AG04450 (cell line): ENCODE measurements at places on chromosomes 6 and 20.

- DNase-seq = no peak
Observed at GRCh38 chr6:56932910-56933477, 21.9 kb upstream of the BEND6 start.

DNA sequence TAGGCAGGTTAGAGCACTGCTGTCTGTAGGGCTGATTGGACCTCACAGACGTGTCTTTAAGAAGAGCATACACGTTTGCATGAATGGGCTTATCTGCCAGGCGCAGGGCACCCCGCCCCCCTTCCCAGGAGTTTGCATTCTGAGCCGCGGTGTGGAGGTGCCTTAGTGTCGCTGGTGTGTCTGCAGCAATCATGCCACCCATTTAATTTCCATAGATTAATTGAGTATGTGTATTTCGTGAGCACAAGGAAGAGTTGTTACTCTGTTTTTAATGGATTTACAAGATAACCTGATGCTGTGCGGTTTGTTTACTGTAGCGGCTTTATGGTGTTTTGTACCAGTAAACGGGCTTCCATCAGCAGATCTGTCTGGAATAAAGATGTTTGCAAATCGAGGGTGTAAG, 107.7 kb downstream of the ZDHHC14 start:
- no peak for DNase-seq

- DNase-seq = no peak
Observed at GRCh38 chr6:31710523-31711219, 4.0 kb downstream of the LY6G6F start.

DNA sequence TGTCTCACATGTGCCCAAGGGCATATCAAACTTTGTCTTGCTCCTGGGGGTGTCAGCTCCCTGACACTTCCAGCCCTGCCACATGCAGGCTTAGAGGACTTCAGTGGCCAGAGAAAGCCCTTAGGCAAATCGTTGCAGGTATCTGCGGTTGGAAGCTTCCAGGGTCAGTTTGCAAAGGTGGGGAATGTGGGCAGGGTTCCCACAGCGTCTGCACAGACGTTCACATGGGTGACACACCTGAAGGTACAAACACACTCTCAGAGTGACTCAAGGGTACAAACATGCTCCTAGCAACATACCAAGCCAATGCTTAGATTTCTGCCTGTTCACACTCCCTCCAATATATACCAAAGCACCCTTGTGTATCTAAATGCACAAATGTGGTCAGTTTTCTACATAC, 30.0 kb downstream of the VSTM2L start:
- no peak for DNase-seq

- DNase-seq = no peak
Observed at GRCh38 chr20:24040896-24041459, 52.4 kb upstream of the GGTLC1 start.

- no peak for DNase-seq
Observed at GRCh38 chr6:36781669-36782068, 57.6 kb downstream of the CPNE5 start.

- DNase-seq = no peak
Observed at GRCh38 chr6:108549741-108550140, 11.0 kb upstream of the FOXO3 start.

- DNase-seq = no peak
Observed at GRCh38 chr6:33082702-33083101, 6.9 kb downstream of the HLA-DPB1 start.

DNA sequence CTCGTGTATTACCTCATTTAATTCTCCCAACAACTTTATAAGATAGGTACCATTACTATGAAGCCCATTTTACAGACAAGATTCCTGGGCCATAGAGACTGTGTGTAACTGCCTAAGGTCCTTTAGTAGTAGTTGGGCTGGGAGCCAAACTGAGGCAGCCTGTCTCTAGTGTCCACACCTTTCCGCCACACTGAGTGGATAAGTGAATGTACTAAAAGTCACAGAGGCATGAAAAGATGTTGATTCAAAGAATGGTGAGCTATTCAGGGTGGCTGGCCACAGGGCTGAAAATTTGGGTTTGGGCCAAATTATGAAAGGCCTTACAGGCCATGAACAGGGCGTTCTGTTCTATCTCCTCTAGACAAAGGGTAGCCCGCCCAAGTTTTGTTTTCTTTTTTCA, 11.0 kb downstream of the CD24 start:
- no peak for DNase-seq

- DNase-seq = no peak
Observed at GRCh38 chr6:18221288-18221615, 43.1 kb downstream of the DEK start.

DNA sequence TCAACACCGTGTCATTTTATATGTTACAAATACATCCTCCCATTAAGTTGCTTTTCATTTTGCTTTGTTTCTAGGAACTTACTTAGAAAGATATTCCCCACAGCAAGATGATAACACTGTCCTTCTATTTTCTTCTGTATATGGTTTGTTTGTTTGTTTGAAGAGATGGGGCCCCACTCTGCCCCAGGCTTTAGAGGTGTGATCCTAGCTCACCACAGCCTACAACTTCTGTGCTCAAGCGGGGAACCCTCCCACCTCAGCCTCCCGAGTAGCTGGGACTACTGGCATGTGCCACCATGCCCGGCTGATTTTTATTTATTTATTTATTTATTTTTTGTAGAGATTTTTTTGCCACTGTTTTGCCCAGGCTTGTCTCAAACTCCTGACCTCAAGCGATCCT, 14.2 kb upstream of the GMDS start:
- no peak for DNase-seq

GRCh38 chr6:41200901-41201763, at the start of gene TREML2:
TREML2 (minus strand) TSS chr6:41201149; CDS start chr6:41201008, 141 bp downstream.
- no peak for DNase-seq

DNA sequence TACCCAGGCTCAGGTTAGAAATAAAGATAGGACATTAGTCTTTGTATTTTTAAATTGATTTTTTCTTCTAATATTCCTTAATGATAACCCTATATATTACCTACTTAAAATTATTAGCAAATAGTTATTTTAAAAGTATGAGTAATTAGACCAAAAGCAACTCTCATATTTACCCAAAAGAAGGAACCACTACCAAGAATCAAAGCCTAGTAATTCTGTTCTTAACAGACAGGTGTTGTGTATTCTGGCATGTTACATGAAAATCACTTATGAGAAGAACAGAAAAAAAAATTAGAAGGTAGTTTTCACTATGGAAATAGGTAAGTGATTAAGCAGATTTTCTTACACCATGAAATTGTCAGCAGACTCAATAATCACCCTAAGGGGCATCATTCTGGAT, 105.1 kb downstream of the ATG5 start:
- no peak for DNase-seq

DNA sequence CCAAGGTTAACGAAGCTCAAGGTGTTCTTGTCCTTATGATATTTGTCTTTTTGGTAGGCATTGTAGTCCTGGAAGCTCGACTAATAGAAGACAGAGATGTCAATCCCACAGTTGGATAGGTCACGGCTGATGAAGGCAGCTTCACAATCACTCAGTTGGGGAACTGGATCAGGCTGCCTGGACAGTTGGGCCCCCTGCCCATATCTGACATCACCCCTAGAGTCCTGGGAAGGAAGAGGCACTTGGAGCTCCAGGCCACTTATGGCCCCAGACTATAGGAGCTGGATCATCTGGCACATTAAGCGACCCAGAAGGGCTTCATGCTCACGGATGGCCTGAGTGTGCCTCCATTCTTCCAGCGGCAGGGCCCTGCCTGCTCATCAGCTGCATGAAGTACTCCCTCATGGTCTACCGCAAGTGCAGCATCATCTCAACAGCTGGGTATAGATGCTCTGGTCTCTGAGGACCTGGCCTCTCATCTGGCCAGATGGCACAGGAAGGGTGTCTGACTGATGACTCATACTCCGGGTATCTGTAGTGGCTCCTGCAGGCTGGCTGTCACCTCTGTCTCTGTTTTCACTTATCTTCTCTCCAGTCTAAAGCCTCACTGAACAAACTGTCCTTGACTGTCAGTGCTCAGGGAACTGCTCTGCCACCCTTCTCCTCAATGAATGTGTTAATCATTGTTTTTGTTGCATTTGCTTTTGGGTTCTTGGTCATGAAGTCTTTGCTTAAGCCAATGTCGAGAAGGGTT, 29.2 kb upstream of the SSR1 start:
- no peak for DNase-seq

DNA sequence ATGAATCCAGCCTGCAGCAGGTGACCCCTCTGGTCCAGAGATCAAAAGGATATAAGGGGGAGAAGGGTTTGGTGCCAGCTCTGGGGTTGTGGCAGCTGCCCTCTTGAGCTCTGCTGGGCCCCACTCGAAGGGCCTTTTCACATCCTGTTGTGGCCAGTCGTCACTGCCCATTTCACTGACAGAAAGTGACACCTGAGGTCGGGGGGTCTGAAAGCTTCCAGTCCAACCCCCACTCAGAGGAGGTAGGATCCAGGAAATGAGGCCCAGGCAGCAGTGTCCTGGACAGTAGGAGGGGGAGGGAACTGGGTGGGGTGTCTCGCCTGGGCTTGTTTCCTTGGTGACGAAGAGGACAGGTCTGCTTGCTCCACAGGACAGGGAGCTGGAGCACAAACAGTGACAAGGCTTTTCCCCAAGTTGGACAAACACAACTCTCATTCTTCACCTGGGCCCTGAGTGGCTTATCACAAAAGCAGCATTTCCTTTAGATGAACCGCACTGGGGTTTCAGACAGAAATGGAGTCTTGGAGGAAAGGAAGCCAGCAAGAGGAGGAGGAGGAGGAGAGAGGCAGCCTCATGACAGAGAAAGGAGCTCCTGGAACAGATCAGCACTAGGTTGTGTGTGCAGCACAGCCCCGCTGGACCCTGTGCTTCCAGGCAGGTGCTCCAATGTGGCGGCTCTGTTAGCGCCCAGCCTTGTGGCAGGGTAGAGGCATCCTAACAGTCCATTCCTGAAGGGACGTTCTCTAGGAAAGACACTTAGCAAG, 11.0 kb downstream of the FRS3 start:
- no peak for DNase-seq

GRCh38 chr6:99605074-99605734, 1.4 kb upstream of the PRDM13 start:
- no peak for DNase-seq

DNA sequence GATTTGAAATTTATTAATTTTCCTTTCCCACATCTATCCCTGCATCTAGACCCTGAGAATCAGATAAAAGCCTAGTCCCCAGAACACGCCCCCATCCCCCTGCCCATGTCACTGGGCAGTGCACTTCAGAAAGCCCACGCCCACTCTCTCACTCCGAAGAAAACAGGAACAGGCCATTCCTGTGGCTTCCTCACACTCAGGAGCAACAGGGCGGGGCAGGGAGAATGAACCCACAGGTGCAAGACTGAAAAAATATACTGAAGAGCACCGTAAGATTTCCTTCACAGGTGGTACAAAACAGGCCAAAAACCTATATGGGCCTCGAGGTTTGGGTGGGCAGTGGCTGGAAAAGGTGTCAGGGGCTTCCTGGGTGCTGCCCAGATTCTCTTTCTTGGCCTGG, 3.4 kb downstream of the OXT start:
- DNase-seq = no peak

DNA sequence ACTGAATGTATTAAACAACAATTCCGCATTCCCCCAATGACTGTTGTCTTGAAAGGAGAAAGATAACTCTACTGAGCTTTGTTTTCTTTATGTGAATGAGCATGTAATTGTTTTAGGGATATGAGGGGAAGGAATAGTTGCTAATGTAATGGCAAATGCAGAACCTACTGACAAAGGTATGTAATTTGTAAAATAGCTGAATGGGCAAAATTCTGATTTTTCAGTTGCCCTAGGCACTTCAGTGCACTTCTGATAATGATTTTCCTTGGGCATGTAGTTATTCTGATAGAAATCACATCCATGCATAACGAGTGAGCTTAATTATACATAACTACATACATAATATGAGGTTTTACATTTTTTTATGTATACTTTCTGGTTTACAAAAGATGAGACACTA, 53.4 kb upstream of the FOXO3 start:
- DNase-seq = no peak

- no peak for DNase-seq
Observed at GRCh38 chr20:56360908-56361205, 2.1 kb downstream of the FAM210B start.

DNA sequence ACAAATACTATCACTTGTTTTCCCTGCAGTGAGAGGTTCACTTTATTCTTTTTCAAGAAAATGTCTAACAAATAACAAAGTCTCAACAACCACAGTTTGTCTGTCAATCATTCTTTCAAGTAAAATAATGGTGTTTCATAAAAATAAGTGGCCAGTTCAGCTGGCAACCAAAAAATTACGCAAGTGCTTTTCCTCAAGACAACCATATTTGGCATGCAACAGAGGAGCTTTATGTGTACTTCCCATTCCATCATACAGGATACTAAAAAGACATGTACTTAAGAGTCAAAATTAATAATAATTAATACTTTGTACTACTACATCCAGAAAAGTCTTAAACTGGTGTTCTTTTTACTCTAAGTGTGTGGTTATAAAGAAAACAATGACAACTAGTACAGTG, 34.6 kb downstream of the ATG5 start:
- no peak for DNase-seq

- no peak for DNase-seq
Observed at GRCh38 chr6:90370493-90370959, 73.9 kb upstream of the BACH2 start.

DNA sequence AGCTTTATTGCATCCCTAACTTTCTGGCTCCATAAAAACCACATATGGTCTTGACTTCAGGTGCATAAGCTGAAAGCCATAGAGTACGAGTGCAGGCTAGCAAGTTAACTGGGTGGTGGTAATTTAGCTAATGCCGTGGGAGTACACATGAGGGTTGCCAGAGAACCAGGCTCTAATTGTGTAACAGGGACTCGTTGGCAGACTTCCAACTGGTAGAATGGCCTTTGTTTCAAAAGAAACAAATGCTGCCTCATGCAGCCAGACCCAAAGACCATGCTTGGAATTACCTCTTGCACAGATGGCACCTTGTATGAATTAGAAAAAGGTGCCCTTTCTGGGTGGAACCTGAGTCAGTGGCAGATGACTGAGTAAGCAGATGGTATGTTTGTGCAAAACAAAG, 73.2 kb downstream of the LY86 start:
- DNase-seq = no peak

GRCh38 chr6:169224185-169224695, 29.4 kb downstream of the THBS2 start:
- DNase-seq = peak; percentile 47

DNA sequence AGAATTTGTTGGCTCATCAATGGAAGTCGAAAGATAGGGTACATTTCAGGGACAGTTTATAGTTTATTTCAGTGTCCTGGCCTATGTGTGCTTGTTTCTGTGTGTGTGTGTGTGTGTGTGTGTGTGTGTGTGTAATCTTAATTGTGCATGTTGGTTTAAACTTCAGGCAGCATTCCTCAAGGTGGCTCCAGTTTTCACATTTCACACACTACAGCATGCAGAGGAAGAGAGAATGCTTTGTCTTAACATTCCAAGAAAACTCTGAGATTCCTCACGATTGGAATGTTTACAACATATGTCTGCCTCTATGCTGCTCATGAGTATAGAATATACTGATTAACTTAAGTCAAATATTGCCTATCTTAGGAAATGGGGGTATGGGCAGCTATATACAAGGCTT, 332.6 kb upstream of the EPHA7 start:
- no peak for DNase-seq

- no peak for DNase-seq
Observed at GRCh38 chr20:58494923-58495622, 20.1 kb downstream of the APCDD1L start.
